ENCODE measurements at places on chromosomes 1 and 21.

- no peaks in the 10 kb centered on the region for H3K27me3 ChIP-seq
- peak; percentile 65 for DNase-seq
- peaks cover 28% of the 10 kb centered on the region for H3K4me1 ChIP-seq
- H3K27ac ChIP-seq, result peak overlapping the region; percentile 82
- no peak overlapping the region for H3K4me3 ChIP-seq
Measured at GRCh38 chr1:183180218-183180617, 5.8 kb upstream of the LAMC2 start.

DNA sequence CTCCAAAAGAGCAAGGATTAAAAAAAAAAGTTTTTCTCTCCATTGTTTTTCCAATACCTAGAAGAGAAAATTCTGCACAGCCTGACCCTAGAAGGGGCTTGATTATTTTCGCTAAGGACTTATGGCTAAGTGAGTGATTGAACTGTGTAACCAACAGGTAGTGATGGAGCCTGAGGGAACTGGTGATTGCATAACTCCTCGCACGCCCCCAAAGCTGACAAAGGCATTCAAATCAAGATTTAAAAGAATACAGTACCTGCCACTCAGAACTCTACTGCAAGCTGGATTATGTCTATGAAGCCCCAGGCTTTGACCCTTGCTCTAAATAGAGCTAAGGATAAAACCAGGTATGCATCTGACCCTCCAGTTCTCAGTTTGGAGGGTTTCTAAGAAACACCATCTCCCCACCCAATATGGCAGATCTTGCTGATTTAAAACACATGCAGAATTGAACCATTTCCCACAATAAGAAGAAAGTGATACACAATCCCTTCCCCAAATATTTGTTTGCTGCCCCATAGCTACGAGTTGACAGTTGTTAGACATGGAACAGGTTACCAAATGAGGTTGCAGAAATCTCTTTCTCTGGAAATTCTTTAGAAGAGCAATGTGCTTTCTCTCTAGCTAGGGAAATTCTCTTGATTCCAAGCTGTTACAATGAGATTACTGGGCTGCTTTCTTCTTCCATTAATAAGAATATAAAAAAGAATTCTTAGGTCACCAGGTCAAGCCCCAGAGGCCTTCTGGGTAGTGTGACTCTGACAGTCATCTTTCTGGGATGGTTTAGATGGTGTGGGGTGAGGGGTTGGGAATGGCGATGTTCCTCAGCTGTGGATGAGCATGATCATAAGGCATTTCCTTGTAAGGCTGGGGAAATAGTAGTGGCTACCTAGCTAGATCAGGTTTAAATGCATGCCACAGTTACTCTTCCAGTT, 35.1 kb downstream of the FGGY start:
- H3K4me1 ChIP-seq, result no peaks in the 10 kb centered on the region
- H3K27ac ChIP-seq, result no peak overlapping the region
- H3K4me3 ChIP-seq, result no peak overlapping the region
- no peaks in the 10 kb centered on the region for H3K27me3 ChIP-seq

GRCh38 chr1:95380909-95381308, 146.9 kb downstream of the RWDD3 start:
- H3K36me3 ChIP-seq, result no peaks in the 10 kb centered on the region
- no peak overlapping the region for H3K4me3 ChIP-seq
- no peaks in the 10 kb centered on the region for H3K27me3 ChIP-seq
- no peaks in the 10 kb centered on the region for H3K4me1 ChIP-seq
- H3K27ac ChIP-seq, result no peak overlapping the region
- no peak for DNase-seq

GRCh38 chr1:81499487-81499886, 301.2 kb upstream of the ADGRL2 start:
- H3K36me3 ChIP-seq, result no peaks in the 10 kb centered on the region
- peaks cover 16% of the 10 kb centered on the region for H3K4me1 ChIP-seq
- no peak overlapping the region for H3K4me3 ChIP-seq
- peak overlapping the region; percentile 50 for H3K27ac ChIP-seq
- no peaks in the 10 kb centered on the region for H3K27me3 ChIP-seq

GRCh38 chr21:25005388-25005787, 601.9 kb downstream of the MRPL39 start:
- no peak for DNase-seq
- no peaks in the 10 kb centered on the region for H3K27me3 ChIP-seq
- no peaks in the 10 kb centered on the region for H3K36me3 ChIP-seq
- H3K4me1 ChIP-seq, result no peaks in the 10 kb centered on the region
- no peak overlapping the region for H3K4me3 ChIP-seq

DNA sequence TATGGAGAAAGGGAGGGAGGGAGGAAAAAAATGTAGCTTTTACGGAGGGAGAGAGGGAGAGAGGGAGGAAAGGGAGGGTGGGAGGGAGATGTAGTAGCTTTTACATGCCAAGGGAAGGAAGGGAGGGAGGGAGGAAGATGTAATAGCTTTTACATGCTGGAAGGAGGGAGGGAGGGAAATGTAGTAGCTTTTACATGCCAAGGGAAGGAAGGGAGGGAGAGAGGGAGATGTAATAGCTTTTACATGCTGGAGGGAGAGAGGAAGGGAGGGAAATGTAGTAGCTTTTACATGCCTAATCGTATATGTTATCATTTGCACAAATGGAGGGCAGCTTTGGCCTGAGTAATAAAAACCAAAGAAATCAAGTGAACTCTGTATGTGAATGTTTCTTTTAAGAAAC, 35.6 kb downstream of the EEIG2 start:
- H3K4me1 ChIP-seq, result peaks cover 57% of the 10 kb centered on the region
- H3K36me3 ChIP-seq, result no peaks in the 10 kb centered on the region
- peak overlapping the region; percentile 2 for H3K27ac ChIP-seq
- no peak for DNase-seq
- H3K27me3 ChIP-seq, result no peaks in the 10 kb centered on the region

DNA sequence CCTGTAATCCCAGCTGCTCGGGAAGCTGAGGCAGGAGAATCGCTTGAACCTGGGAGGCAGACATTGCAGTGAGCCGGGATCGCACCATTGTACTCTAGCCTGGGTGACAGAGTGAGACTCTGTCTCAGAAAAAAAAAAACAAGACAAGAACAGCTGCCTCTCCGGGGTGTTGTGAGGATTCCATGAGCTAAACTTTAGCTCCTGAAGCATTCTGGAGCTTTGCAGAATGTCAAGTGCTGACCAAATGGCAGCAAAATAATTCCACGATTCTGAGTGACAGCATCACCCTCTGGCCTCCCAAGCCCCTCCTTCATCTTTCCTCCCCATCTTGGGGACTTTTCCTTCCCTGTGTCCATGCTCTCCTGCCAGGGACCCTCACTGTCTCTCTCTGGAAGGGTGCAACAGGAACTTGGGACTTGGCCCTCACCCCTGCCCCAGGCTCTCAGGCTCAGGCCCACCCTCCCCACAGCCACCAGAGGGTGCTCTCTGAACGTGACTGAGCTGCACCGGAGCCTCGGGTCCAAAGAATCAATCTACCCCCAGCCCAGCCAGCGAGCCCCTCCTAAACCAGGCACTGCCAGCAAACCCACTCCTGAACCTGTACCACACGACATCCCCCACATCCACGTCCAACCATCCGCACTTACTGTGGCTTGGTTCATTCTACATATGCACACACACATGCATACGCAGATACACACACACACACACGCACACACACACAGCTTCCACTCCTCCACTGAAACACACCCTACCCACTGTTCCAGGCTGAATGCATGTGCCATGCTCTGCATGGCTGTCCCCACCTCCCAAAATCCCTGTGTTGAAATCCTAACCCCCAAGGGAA, 45.7 kb downstream of the ACOT7 start:
- H3K27ac ChIP-seq, result peak overlapping the region; percentile 46
- no peaks in the 10 kb centered on the region for H3K27me3 ChIP-seq
- H3K4me1 ChIP-seq, result peaks cover 41% of the 10 kb centered on the region
- no peaks in the 10 kb centered on the region for H3K36me3 ChIP-seq
- DNase-seq, result no peak
- H3K4me3 ChIP-seq, result peak overlapping the region; percentile 26

Measured in heart left ventricle (tissue), 16 donors.